NCI-H1436 treated with DMSO at 0.1 percent for 48 hours (cell line): ENCODE measurements at places on chromosomes 1 and 21.

GRCh38 chr1:197235355-197235754, 32.7 kb upstream of the CRB1 start:
- no peak for DNase-seq

DNA sequence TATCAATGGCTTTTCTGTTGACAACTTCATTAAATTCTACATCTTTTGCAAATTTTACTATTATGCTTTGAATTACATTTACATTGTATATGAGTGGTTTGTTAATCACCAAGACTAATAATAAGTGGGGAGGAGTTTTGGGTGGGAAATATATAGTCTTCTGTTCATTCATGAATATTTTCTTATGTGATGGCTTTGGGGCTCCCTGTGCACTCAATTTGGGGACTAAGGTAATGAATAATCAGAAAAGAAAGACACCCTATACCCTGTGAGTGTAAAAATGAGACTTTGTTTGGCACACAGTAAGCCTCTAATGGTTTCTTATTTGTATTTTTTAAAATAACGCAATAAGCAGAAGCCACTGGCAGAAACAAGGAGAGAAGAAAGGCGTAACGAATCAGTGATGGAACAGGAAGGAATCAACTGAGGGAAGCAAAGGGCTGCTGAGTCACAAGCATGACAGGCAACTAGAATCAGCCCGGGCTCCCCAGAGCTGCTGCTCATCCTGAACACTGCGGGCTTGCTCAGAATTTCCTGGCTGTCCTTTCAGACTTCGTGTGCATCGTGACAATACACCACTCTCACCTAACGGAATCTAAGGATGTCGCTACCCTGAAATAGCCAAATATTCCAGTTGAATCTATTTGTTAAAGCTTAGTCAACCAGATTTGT, 20.8 kb upstream of the RGS2 start:
- DNase-seq, result no peak

DNA sequence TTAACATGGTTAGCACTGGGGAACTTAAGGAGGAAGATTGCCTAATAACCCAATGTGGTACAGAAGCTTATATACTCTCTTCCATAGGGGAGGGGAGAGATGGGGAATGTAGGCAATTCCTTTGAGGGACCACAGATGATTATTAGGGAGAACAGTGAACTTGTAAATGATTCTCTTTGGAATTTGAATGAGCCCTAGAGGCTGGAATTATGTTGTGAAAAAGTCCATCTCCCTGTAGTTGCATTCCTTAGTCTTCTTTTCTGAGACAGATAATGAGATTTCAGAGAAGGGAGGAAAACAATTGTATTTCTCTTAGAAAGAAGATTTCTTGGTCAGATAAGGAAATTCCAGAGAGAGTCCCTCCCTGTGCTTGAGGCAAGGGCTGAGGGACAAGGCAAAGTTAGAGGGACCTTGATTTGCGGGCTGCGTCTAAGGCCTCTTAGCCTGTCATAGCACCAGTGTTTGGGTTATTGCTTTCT, 89.0 kb upstream of the HMCN1 start:
- no peak for DNase-seq

DNA sequence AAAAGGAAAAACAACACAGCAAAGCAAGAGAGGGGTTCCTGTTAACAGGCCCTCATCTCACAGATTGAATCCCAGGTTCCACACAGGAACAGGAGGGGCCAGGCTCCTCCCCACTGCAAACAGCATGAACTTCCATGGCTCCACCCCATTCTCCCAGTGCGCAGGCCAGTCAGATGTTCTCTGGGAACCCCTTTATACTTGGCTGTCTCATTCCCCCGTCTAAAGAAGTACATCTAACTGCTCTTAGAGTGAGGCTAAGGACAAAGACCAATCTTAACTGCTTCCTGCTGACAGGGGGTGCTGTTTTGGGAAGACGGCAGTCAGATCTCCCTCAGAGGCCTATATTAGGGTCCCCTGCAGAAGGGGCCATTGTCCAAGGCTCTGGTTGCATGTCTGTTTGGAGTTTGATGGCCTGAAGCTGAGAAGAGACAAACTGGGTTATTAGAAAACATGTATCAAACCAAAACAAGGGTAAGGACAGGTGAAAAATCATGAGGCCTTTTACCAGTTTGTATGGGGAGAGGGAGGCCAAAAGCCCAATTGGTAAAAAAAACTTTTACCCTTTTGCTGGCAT, 10.5 kb upstream of the NASP start:
- DNase-seq, result no peak

- DNase-seq, result no peak
These were observed 135.4 kb upstream of the RGS18 start for GRCh38 chr1:192022827-192023226.

DNA sequence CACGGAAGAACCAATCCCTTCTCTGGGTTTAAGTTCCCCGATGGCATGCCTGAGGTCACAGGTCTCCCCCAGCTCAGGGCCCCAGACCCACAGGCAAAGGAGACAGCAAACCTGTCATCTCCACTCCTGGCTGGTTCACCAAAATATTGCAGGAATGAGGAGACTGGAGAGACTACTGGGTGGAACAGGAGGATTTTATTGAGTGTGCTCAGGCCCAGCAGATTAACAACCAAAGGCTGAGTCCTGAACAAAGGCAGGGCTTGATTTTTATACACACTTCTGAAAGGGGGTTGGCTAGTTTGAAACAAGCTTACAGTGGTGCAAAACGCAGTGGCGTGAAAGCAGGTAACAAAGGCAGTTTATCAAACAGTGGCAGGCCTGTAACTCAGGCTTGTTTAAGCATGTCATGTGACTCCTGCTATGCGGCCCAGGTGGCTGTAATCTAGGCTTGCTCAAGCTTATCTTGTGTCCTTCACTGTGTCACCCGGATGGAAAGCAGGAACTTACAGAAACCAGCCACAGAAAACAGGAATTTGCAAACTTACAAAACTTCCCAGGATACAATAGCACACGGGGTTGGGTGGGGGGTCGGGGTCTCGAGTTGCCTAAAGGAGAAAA, 27.4 kb upstream of the KCNJ15 start:
- DNase-seq, result no peak

- no peak for DNase-seq
These were observed 70.3 kb downstream of the MORN1 start for GRCh38 chr1:2320760-2321667.

DNA sequence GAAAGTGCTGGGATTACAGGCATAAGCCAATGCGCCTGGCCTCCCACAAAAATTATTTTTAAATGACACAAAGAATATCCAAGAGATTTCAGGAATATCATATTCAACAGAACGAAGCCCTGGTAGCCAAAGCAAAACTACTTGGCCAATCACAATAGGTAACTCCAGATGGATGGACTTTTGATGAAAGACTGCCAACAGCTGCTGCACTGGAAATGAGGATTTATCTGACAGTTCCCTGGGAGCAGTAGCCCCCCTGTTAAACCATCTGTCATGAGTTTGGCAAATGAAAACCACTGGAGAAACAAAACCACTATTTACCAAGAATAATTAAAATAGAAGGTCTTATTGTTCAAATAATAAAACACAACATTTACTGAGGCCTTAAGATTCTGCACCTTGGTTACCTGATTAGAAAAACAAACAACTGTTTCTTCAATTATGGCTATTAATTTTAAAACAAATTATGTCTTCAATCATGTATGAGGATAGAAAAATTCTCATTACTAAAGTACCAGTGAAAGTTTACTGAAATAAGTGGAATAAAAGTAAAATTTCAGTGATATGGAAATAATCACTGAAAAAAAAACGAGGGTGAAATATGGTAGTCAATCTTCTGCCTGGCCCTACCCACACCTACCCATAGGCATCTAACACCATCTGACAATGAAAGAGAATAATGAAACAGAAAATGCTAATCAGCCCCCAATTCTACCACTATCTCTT, 34.3 kb upstream of the PSMG1 start:
- no peak for DNase-seq

DNA sequence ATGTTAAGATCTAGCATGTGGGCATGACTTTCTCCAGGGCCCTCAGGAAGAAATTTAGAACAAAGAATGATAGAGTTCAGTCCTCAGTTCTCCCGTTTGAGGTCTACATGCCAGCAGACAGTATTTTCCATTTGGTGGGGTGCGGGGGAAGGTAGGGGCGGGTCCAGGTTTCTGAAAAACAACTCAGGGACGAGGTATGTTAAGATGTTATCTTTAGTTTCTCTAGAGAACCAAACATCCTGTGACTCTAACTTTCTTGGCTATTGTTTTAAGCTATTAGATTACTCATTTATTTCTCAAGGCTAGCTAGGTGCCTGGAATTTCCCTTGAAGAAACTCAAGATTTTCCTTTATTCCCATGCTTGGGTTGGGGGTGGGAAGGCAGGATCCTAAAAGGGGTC, 42.3 kb upstream of the SYT14 start:
- no peak for DNase-seq

GRCh38 chr1:38444770-38445442, 398.3 kb upstream of the POU3F1 start:
- no peak for DNase-seq

DNA sequence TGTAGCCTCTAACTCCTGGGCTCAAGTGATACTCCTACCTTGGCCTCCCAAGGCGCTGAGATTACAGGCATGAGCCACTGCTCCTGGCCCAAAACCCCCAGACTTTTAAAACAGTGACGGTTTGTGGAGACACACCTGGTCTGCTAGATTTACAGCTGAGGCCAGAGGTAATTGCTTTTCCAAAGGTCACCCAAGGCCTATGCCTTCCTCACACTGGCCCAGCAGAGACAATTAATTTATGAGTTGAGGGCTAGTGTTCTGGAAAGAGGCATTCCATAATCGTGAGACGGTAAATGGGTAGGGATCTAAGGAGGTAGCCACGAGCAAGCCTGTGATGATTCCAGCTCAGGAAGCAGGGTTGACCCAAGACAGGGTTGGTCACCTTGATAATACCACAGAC, 12.4 kb upstream of the PARP1 start:
- no peak for DNase-seq

DNA sequence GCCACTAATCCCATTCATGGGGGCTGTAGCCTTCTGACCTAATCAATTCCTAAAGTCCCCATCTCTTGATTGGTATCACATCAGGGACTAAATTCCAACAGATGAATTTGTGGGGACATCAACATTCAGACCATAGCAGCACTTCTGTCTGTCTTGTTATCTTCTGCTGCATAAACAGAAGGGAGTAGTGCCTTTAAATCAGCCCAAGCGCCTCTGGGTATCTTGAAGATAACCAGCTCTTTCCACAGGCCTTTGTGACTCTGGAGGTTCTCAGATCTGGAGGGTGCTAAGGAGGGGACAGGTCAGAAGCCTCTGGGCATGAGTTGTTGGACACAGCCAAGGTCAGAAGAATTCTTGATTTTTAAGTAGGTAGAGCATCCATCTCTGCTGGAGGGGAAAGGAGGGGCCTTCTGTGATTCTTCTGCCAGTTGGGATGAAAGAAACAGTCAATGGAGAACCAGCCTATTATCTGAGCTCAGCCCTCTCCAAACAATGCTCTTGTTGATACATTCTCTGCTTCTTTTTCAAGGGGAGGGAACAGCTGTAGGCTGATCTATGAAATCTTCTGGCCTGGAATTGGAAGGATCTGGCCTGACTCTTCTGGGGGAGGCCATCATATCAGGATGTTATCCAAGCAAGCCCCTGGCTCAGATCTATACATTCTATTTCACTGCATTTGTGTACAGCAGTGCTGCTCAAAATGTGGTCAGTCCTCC, 31.3 kb upstream of the LRIG2 start:
- no peak for DNase-seq

- DNase-seq, result no peak
These were observed 65.4 kb downstream of the VWA5B1 start for GRCh38 chr1:20355828-20356735.

GRCh38 chr1:203621559-203622262, 4.9 kb upstream of the ATP2B4 start:
- DNase-seq, result no peak

- no peak for DNase-seq
These were observed 1.3 kb downstream of the SMG5 start for GRCh38 chr1:156281281-156281680.

GRCh38 chr1:92623187-92623778, 136.6 kb upstream of the GFI1 start:
- no peak for DNase-seq

GRCh38 chr1:183970516-183971300, 66.8 kb downstream of the COLGALT2 start:
- no peak for DNase-seq

DNA sequence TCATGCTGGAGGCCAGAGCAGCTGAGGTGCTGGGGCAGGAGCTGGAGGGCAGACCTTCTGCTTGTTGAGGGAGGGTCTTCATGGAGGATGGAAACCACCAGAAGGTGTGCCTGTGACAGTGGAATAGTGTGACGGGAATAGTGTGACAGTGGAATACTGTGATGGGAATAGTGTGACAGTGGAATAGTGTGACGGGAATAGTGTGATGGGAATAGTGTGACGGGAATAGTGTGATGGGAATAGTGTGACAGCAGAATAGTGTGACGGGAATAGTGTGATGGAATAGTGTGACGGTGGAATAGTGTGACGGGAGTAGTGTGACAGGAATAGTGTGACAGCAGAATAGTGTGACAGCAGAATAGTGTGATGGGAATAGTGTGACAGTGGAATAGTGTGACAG, 325.1 kb downstream of the HHAT start:
- no peak for DNase-seq

- no peak for DNase-seq
These were observed 36.7 kb downstream of the ERI3 start for GRCh38 chr1:44318097-44319088.

DNA sequence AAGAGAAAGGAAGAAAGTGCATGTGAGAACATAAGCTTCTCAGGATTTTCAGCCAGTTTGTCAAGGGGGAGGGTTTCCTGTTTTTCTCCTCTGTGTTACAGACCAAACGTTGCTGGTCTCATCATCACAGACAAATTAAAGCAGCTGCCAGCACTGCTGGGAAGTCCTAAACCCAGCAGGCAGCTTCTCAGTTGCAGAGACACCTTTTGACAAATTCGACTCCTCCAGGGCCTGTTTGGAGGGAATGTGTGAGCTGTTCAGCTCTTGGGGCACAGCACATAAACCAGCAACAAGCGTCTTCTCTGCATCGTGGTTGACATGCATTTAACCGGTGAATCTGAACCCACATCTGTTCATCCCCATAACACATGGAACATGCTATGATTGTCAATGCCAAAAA, 454.6 kb upstream of the RUNX1 start:
- DNase-seq, result no peak

GRCh38 chr1:23539698-23540266, 8.7 kb upstream of the E2F2 start:
- DNase-seq, result peak; percentile 75
